ENCODE measurements at places on chromosomes 13 and 19.

- no peaks in the 10 kb centered on the region for H3K27me3 ChIP-seq
- H3K4me3 ChIP-seq = no peak overlapping the region
- no peak for DNase-seq
- H3K27ac ChIP-seq = no peak overlapping the region
- no peaks in the 10 kb centered on the region for H3K36me3 ChIP-seq
- no peaks in the 10 kb centered on the region for H3K4me1 ChIP-seq
Observed at GRCh38 chr13:34816245-34816884, 125.7 kb upstream of the NBEA start.

DNA sequence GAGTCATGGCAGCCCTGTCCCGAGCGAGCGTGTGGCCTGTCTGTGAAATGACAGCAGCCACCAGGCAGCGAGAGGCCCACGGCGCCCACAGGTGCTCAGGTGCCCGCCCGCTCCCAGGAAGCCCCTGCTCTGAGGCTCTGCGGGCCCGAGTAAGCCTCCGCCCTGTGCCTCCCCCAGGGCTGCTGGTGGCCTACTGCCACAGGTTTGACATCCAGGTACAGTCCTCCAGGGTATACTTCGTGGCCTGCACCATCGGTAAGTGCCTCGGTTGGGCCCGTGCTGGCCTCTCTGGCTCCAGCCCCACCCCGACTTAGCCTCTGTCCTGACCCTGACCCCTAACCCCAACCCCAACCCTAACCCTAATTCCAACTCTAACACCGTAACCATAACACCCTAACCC is 15.0 kb upstream of the TMPRSS9 start:
- H3K4me3 ChIP-seq = no peak overlapping the region
- H3K36me3 ChIP-seq = peaks cover 75% of the 10 kb centered on the region
- no peak for DNase-seq
- no peaks in the 10 kb centered on the region for H3K27me3 ChIP-seq
- H3K27ac ChIP-seq = no peak overlapping the region

DNA sequence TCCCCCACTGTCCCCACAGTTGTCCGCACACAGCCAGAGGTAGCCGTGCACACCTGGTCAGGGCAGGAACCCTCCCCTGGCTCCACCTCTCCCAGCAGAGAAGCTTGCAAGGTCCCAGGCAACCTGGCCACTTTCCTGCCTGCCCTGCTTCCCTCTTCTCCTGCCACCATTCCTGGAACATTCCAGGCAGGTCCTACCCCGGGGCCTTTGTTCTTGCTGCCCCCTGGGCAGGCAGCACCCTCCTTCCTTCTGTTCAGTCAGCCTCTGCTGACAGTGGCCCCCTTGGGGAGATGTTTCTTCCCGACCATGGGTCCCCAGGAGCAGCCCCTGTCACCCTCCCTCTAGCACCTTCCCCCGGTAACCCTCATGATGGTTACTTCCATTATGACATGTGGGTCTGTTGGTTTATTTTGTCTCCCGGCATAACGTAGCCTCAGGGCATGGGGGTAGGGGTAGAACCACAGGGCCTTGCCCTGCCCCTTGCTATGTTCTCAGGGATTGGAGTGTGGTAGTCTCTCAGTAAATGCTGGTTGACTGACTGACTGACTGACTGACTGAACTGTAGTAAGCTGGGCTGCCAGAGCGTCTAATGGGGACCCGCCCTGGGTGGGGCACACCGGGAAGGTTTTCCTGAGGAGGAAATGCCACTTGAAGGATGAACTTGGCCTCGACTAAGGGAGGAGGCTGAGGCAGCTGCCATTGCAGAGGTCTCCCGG is 10.8 kb downstream of the PAK4 start:
- no peak for DNase-seq
- no peak overlapping the region for H3K4me3 ChIP-seq
- H3K36me3 ChIP-seq = no peaks in the 10 kb centered on the region
- no peaks in the 10 kb centered on the region for H3K4me1 ChIP-seq
- no peaks in the 10 kb centered on the region for H3K27me3 ChIP-seq

- no peak for DNase-seq
- no peaks in the 10 kb centered on the region for H3K4me1 ChIP-seq
- H3K27ac ChIP-seq = no peak overlapping the region
- H3K4me3 ChIP-seq = no peak overlapping the region
Observed at GRCh38 chr13:65595916-65596315, 1634.2 kb downstream of the PCDH9 start.

GRCh38 chr13:79194272-79194671 is 211.8 kb downstream of the RBM26 start:
- H3K36me3 ChIP-seq = no peaks in the 10 kb centered on the region
- no peak overlapping the region for H3K27ac ChIP-seq
- peaks cover 8% of the 10 kb centered on the region for H3K4me1 ChIP-seq
- DNase-seq = peak; percentile 51
- no peak overlapping the region for H3K4me3 ChIP-seq

GRCh38 chr13:109776575-109776974 is 9.8 kb downstream of the IRS2 start:
- no peaks in the 10 kb centered on the region for H3K36me3 ChIP-seq
- H3K27me3 ChIP-seq = no peaks in the 10 kb centered on the region
- no peak overlapping the region for H3K27ac ChIP-seq

GRCh38 chr13:114328034-114328433 is 13.7 kb downstream of the CHAMP1 start:
- DNase-seq = no peak
- H3K27me3 ChIP-seq = no peaks in the 10 kb centered on the region
- no peak overlapping the region for H3K27ac ChIP-seq
- peaks cover 54% of the 10 kb centered on the region for H3K36me3 ChIP-seq
- H3K4me3 ChIP-seq = no peak overlapping the region
- peaks cover 7% of the 10 kb centered on the region for H3K4me1 ChIP-seq

GRCh38 chr13:64457976-64458375 is 2772.2 kb downstream of the PCDH9 start:
- H3K27me3 ChIP-seq = no peaks in the 10 kb centered on the region
- no peak for DNase-seq
- H3K4me3 ChIP-seq = no peak overlapping the region

GRCh38 chr13:46753137-46753536 is 43.8 kb downstream of the ESD start:
- no peak overlapping the region for H3K4me3 ChIP-seq
- no peak overlapping the region for H3K27ac ChIP-seq
- peaks cover 36% of the 10 kb centered on the region for H3K4me1 ChIP-seq
- no peaks in the 10 kb centered on the region for H3K27me3 ChIP-seq
- H3K36me3 ChIP-seq = peaks cover 41% of the 10 kb centered on the region
- no peak for DNase-seq

GRCh38 chr19:37669450-37669914 is 14.2 kb upstream of the ZFP30 start:
- peaks cover 5% of the 10 kb centered on the region for H3K36me3 ChIP-seq
- no peaks in the 10 kb centered on the region for H3K27me3 ChIP-seq
- H3K27ac ChIP-seq = no peak overlapping the region
- H3K4me1 ChIP-seq = no peaks in the 10 kb centered on the region
- H3K4me3 ChIP-seq = no peak overlapping the region
- no peak for DNase-seq

GRCh38 chr13:39527961-39528660 is 74.9 kb downstream of the LHFPL6 start:
- no peaks in the 10 kb centered on the region for H3K36me3 ChIP-seq
- no peak overlapping the region for H3K4me3 ChIP-seq
- H3K27ac ChIP-seq = no peak overlapping the region
- no peaks in the 10 kb centered on the region for H3K27me3 ChIP-seq
- no peaks in the 10 kb centered on the region for H3K4me1 ChIP-seq
- no peak for DNase-seq

GRCh38 chr13:95784161-95784899 is 107.4 kb downstream of the DNAJC3 start:
- no peak overlapping the region for H3K27ac ChIP-seq
- no peak overlapping the region for H3K4me3 ChIP-seq
- DNase-seq = no peak
- H3K36me3 ChIP-seq = peaks cover 58% of the 10 kb centered on the region
- no peaks in the 10 kb centered on the region for H3K4me1 ChIP-seq
- H3K27me3 ChIP-seq = no peaks in the 10 kb centered on the region

DNA sequence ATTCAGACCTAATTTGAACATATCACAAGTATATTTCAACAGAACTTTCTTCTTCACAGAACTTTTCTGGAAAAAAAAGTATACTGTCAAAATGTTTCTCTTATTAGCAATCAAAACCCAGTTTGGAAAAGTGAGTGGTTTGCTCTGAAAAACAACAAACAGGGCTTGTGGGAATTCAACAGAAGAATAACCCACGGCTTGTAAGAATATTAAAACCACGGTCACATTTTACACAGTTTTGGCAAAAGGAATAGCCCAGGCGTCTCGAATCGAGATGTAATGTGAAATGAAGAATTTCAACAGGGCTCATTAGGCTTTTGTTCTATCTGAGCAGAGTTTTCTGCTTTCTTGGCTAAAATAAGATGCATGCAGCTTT is 70.7 kb downstream of the COL4A2 start:
- DNase-seq = no peak
- H3K36me3 ChIP-seq = no peaks in the 10 kb centered on the region
- peaks cover 58% of the 10 kb centered on the region for H3K27me3 ChIP-seq
- H3K4me1 ChIP-seq = no peaks in the 10 kb centered on the region
